ENCODE measurements at places on chromosomes 11 and 22.

GRCh38 chr11:28439403-28439802, 331.2 kb downstream of the METTL15 start:
- DNase-seq: no peak

DNA sequence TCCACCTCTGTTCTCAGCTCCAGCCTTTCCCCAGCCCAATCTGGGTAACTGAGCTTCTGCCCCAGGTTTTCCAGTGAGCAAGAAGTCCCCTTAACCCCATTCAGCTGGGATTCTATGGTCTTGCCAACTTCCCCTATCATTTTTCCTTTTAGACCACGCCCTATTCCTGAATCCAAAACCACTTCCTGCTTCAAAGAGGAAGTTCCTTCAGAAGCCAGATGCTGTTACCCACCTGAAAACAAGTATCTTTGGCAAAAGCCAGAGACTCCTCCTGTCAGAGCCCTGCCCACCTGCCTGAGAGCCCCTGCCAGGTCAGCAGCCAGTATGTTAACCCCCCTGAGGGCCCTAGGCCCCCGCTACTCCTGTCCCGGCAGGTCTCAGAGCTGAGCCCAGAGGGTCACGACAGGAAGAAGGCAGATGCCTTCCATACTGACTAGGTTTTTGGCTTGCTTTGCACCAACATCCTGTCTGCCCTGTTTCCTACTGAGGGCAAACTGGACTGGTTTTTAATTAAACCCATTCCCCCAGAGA, 20.3 kb upstream of the MICAL2 start:
- peak; percentile 91 for DNase-seq

DNA sequence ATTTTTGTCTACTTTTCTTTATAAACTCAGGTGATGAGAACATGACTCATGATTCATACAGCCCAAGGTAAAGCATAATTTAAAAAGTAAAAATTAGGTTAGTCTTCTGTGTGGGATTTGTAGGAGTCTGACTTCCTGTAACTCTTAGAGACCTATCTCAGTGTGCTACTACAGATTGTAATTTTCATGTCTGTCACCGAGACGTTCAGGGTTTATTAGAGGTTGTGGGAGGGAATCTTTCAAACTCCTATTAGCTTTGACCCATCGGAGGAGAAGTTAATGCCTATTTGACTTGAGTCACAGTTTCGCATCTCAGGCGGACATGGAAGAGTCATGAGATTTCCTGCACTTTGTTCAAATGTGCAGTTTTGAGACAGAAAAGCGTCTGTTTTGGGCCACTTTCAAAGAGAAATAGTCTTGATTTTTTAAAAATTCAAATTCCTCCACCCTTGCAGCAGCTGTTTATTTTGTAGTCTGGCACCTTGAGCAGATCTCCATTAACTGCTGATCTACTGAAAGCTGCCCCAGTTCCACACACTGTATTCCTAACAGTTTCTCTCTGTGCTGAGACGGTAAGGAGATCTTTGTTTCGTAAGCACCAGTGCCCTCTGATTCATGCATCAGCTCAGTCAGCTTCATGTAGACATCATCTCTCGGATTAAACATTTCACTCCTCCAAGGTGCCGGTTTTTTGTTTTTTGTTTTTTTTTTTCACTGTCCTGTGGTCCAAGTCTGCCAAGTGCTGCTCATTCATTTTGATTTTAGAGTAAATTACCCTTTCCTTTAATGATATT, 24.3 kb downstream of the ALKBH3 start:
- peak; percentile 90 for DNase-seq

- no peak for DNase-seq
Observed at GRCh38 chr11:86499723-86500129, 125.0 kb downstream of the CCDC81 start.

GRCh38 chr22:49132009-49132408, 695.7 kb downstream of the BRD1 start:
- DNase-seq: no peak

- DNase-seq: no peak
Observed at GRCh38 chr22:49703505-49703904, 124.2 kb downstream of the BRD1 start.

DNA sequence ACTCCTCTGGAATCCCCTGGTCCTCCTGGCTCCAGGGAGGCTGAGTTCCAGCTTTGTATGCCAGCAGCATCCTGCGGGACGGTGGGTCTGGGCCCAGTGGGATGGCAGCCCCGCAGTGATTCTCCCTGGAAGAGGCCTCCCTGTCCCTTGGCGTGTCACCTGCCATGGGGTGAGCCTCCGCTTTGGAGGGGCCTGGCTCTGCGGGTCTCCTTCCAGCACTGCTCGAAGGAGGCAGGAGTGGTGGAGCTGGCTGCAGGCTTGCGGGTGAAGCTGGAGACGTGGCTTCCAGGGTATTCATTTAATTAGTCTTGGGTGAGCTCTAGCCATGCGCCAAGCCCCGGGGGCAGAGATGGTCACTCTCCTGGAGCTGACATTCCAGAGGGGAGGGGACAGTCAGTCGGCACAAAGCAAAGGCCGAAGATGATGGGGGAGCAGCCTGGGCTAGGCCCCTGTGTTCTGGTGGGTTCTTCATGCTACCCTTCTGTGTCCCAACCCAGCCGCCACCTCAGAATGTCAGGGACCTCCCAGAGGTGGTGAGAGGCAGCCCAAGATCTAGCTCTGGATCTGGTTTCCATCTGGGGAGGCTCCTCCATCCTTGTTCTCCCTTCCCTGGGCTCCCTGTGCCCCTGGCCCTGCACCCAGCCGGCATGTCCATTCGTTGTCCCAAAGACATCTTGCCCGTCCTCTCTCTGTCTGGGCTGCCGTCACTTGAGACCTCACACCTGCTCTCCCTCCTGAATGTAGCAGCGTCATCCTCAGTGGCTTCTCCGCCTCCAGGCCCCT, 1332.5 kb downstream of the BRD1 start:
- no peak for DNase-seq

DNA sequence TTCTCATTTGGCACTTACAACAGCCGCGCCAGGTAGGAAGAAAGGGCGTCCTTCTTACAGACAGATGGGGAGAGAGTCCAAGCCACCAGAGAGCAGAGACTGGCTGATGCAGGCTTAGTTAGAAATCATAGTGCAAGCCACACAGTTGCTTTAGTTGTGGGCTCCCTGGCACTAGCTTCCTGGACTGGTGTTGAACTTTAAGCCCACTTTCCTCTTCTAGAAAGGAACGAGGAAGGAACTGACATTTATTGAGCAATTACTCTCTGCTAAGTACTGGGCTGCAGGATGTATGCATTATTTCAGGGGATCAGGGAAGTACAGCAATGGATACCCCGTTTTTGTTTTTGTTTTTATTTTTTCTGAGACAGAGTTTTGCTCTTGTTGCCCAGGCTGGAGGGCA, 3.0 kb downstream of the BACE1 start:
- no peak for DNase-seq

- peak; percentile 40 for DNase-seq
Observed at GRCh38 chr11:61967924-61968757, 707 bp upstream of the FTH1 start.

DNA sequence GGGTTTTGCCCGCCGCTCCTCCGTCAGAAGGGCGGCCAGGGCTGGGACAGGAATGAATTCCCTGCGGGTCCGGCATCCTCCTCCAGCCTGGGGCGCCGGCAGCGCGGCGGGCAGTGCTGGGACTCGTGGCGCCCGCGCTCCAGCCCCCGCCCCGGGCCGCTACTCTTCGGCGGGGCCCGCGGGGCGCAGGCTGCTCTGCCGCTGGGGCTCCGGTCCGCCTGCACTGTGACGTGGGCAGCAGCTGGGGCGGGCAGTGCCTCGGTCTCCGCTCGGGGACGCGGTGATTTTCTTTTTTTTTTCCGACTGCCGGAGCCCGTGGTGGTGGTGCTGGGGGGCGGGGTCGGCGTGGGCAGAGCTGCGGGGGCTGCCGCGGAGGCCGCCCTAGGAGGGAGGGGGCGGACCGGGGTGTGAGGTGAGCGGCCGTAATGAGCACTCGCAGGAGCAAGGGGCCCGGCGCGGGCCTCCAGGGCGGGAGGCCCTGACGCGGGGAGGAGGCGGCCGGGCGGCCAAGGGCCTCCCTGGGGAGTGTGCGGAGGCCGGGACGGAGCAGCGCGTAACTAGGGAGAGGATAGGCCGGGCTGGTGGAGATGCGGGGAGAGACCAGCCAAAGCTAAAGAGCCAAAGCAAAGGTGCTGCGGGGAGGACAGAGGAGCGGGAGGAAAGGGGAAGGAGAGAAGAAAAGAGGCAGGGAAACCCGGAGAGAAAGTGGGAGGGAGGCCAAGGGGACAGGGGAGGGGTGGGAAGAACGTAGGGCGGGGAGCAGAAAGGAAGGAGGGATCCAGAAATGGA, 73.3 kb upstream of the ZBED5 start:
- peak; percentile 55 for DNase-seq

- peak; percentile 34 for DNase-seq
Observed at GRCh38 chr11:18706330-18707243, 8.0 kb downstream of the TMEM86A start.
